Activated CD8-positive, alpha-beta memory T cell treated with anti-CD3 and anti-CD28 coated beads for 1 hour (primary cell): ENCODE measurements at places on chromosomes 13 and 19.

DNA sequence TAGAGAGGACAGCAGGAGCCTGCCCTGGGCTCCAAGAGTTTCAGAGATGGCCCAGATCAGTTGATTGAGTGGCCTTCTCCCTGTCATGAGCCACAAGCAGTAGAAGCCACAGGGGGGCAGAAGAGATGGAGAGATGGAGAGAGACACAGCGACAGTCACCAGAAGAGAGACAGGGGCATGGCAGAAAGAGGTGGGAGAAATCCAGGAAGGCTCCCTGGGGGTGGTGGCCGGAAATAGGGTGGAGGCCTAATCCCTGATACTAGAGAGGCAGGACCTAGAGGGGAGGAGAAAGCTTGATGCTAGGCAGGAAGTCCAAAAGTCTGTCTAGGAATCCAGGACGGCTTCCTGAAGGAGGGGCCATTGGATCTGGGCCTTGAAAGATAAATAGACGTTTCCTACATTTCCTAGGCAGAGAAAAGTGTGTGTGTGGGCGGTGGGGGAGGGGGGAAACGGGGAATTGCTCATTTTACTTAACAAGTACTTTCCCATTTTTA is 9.6 kb upstream of the TPM4 start:
- DNase-seq = no peak

DNA sequence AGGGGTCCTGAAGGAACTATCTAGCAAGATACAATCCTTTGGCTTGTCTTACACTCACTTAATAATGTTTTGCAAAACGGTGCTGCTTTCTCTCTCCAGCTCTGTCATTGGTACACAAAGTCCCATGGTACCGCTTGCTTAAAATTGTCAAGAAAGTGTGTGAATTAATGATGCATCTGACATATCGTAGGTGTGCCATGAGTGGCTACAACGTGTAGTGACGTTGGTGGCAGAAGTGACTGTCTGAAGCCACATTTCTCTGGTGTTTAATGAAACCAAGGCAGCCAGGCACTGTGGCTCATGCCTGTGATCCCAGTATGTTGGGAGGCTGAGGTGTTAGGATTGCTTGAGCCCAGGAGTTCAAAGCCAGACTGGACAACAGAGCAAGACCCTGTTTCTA is 2.6 kb downstream of the HSH2D start:
- DNase-seq = no peak

DNA sequence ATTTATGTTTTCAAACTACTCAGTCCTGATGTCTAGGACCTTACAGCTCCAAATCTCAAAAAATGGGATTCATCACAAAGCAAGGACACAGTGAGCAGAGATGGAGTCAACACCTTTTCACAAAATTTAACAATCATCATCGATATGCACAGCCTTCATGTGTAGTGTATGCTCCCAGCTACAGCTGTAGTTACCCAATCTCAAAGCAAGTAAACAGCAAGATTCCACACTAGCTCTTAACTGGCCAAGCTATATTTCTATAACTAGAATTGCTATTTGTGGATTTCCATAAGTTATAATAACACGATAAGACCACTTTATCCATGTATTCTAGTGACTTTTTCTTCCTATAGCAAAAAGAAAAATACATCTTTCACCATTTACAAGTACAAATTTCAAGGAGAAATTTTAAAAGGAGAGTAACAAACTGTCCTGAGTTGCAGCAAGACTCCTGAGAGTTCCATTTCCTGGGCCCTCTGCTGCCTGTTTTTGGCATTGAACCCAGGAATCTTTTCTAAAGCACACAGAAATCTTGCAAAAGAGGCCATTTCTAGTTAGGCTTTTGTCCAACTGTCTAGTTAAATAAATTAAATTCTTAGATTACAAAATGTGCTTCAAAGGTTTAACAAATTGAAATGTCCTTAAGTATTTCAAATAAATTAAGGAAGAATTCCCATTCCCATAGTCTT is 460.6 kb downstream of the FGF14 start:
- DNase-seq = no peak

DNA sequence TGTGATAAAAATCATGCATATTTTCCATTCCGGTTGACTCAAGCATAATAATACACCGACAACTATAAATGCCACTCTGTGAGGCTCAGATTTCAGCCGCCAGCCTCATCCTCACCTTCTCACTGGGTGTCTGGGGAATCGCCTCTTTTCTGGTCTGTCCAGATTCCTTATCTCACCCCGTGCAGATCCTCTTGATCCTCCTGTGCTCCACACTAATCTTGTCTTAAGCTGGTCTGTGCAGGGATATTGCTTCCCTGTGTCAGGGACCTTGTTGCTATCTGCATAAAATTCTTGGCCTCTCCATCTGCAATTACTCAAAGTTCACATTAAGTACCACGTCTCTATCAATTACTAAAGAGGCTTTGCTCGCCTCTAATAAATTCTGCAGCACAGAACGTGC is 116.6 kb upstream of the SPACA7 start:
- DNase-seq = no peak

GRCh38 chr13:112447306-112447705 is 71.2 kb downstream of the SPACA7 start:
- DNase-seq = no peak

GRCh38 chr13:50617134-50617721 is 226.3 kb downstream of the DLEU7 start:
- DNase-seq = no peak

DNA sequence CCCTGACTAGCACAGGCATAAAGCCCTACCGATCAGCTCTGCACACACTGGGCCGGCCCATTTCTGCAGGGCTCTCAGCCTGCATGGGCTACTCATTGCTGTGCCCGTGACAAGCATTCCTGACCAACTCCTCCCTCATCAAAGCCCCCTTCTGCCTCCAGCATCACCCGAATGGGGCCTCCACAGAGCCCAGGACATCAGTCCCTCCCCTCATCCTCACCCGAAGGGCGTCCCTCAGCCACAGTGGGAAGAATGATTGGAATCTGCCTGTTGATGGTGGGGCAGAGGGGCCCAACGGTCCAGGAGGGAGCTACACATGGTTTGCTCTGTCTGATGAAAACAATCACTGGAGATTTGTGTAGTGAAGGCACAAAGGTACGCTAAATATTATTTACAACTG is 43.8 kb downstream of the SERP2 start:
- DNase-seq = no peak

GRCh38 chr13:113407531-113408393 is 43.8 kb upstream of the GRTP1 start:
- DNase-seq = no peak

- no peak for DNase-seq
These were observed 902.3 kb upstream of the MIR17HG start for GRCh38 chr13:90445179-90445578.

DNA sequence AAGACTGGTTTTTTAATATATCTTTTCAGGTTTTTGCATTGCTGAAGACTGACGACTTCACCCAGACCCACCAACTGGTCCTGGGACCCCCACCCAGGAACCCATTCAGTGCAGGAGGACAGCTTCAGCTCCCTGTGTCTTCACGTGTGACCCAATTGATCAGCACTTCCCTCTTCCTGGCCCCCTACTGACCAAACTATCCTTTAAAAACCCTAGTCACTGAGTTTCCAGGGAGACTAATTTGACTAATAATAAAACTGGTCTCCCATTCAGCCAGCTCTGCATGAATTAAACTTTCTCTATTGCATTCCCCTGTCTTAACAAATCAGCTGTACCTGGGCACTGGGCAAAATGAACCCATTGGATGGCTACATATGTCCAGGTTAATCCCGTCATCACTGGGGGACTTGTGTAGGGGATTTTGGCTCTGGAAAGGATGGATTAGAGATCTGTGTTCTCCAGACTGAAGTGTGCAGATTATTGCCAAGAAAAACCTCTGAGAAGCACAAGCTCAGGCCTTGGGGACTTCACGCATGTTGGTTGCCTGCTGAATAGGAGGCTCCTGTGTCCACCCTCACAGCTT is 16.3 kb upstream of the PARP4 start:
- DNase-seq = no peak

DNA sequence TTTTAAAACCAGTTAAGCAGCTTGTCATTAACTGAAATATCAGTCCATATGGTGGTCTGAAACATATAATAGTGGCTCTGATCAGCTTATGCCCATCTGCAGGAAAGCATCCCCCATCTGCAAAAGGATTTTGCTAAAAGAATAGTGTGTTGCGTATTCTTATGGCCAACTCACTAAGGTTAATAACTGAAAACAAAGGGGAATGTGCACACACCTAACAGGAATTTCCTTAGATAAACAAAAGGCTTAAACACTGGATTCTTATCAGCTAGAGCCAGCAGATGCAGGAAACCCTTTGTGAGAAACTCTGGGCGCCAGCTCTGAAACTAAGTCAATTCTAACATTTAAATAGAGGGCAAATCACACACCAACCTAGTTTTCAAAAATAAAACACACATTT is 22.1 kb downstream of the VPS36 start:
- DNase-seq = no peak
